ENCODE measurements at places on chromosomes 2 and 18. TPM values are rescaled to one million over a fixed set of nuclear protein-coding genes. Genes with fewer than 3 reads are reported as not detected.
A peak's percentile ranks its signal among the peaks of the same experiment; 100 is the strongest.

The TYMS gene
- total RNA-seq = 113 TPM

The CFAP65 gene
- total RNA-seq = not detected

GRCh38 chr2:43041661-43042360, 184.6 kb downstream of the ZFP36L2 start:
- peak; percentile 98 for DNase-seq

DNA sequence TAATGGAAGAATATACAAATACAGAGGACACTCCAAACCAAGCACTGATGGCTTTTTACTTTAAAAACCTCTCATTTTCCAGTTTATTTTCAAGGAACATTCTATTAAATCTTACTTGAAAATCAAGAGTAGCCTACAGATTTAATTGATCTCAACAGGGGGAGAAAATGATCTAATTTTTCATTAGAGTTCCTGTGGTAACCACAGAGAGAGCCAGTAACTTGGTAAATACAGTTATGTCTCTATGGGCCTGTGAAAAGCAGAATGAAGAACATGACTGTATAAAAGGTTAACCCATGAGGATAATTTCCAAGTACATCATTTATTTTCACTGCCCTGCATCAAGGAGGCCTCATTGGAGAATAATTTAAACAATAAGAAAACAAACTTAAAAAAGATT, 39.8 kb upstream of the ITPRID2 start:
- DNase-seq = no peak

- DNase-seq = no peak
Measured at GRCh38 chr18:24546307-24546706, 85.9 kb downstream of the HRH4 start.

GRCh38 chr2:113098041-113098440, 29.4 kb upstream of the IL1RN start:
- no peak for DNase-seq

DNA sequence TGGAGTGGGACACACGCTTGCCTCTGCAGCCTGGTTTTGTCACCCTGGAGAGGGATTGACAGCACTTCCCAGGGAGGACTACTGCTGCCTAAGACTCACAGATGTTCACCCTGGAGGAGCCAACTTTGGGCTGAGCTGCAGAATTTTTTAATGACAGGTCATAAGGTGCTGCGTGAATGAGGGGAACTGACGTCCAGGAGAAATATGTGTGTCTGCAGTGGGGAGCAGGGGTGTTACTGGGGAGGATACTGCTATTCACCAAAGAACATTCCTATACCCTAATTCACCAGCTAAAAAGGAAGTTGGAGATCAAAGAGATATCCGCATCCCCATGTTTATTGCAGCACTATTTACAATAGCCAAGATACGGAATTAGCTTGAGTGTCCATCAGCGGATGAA, 144.4 kb downstream of the MGAT5 start:
- DNase-seq = peak; percentile 48
